ENCODE measurements at places on chromosomes 13 and 19.

DNA sequence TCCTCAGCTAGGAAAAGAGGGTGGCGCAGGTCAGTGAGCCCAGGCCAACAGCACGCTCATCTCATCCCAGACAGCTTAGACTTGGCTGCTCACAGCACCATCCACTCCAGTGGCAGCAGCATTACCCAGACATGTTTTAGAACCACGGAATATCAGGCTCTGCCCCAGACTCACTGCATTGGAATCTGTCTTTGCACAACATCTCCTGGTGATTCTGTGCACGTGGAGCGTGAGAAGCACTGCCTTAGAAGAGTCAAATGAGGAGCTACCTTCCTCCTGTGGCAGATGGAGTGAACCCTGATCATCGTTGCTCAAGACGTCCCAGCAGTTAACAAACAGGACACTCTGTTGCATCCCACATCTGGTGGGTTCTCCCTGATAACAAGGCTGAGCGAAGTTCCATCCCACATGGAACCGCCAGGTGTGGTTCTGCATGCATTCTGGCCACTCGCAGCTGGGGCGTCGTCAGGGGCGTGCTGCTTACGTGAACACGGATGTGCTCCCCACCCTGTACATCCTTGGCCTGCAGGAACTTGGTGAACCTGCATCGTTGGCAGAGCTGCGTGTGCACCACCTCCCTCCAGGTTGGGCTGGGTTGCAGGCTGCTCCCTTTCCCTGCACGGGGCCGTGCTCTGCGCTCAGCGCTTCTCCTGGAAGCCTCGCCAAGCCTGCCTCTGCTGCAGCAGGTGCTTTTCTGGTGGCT, 25.2 kb upstream of the ATP11A start:
- DNase-seq: no peak

- DNase-seq: no peak
Observed at GRCh38 chr13:98460516-98460915, 116.4 kb downstream of the STK24 start.

- no peak for DNase-seq
Observed at GRCh38 chr13:40583738-40584137, 82.7 kb downstream of the FOXO1 start.

GRCh38 chr13:50476577-50477285, 366.8 kb downstream of the DLEU7 start:
- DNase-seq: no peak

- DNase-seq: no peak
Observed at GRCh38 chr13:106440866-106441265, 94.6 kb downstream of the EFNB2 start.

- DNase-seq: no peak
Observed at GRCh38 chr19:10271543-10272086, 695 bp downstream of the ICAM1 start.

All from stimulated activated CD4-positive, alpha-beta T cell treated with anti-CD3 and anti-CD28 coated beads, TNF-alpha, amount 100 ng/mL, for 1 hour (primary cell).